ENCODE measurements at places on chromosomes 7 and 10.

DNA sequence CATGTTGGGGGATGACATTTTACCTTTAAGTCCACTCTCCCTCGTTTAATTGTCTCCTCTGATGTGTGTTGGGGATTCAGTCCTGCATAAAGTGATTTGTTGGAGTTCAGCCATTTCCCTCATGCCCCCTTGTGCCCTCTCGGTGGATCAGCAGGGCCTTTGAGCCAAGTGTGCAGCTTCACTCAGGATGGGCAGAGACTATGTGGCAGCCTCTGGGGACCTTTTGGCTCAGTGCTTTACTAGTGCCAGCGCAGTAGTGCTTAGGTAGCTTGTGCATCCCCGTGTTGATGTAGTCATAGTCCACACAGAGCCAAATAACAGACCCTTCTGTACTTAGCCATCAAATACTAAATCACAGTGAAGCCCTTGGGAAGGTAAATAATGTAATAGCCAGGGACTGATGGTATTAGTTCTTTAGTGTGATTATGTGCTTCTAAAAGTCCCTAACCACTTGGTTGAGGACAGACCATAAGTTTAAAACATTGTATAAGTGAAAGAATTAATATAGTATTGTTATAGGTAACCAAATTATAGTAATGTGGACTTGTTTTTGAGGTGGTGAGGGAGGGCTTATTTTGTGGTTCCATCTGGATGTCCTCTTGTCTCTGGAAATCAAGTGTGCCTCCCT, 11.4 kb downstream of the BUB3 start:
- DNase-seq, result no peak

DNA sequence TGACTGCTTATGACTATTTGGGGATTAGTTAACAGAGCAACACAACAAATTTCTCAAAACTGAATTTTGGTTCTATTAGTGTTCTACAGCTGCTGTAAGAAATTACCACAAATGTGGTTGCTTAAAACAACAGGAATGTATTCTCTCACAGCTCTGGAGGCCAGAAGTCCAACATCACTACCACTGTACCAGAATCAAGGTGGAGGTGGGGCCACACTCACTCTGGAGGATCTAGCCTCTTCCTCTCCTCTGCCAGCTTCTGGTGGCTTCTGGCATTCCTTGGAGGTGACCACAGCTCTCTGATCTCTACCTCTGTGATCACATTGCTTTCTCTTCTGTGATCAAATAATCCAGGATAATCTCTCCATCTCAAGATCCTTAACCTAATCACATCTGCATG, 194.7 kb upstream of the BMPER start:
- DNase-seq, result no peak

DNA sequence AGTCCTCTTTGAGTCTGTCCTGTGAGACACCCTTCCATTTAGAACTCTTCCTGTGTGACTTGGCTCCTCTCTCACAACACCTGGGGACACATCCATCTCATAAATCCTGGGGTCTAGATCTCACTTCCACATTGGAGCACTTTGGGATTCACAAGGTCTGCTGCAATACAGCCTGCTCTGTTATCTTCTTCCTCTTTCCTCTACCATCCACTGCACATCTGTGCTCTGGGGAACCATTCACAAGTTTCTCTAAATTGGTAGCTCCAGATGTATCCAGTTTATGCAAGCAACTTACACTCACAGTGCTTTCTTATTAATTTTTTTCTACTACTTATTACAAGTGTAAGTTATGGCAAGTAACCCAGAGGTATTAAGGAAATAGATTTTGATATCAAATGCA, 5.5 kb upstream of the FIGNL1 start:
- DNase-seq, result no peak

- no peak for DNase-seq
These were observed 12.8 kb downstream of the NOD1 start for GRCh38 chr7:30465811-30466180.

- no peak for DNase-seq
These were observed 59.1 kb downstream of the ELAPOR2 start for GRCh38 chr7:87000344-87000743.

DNA sequence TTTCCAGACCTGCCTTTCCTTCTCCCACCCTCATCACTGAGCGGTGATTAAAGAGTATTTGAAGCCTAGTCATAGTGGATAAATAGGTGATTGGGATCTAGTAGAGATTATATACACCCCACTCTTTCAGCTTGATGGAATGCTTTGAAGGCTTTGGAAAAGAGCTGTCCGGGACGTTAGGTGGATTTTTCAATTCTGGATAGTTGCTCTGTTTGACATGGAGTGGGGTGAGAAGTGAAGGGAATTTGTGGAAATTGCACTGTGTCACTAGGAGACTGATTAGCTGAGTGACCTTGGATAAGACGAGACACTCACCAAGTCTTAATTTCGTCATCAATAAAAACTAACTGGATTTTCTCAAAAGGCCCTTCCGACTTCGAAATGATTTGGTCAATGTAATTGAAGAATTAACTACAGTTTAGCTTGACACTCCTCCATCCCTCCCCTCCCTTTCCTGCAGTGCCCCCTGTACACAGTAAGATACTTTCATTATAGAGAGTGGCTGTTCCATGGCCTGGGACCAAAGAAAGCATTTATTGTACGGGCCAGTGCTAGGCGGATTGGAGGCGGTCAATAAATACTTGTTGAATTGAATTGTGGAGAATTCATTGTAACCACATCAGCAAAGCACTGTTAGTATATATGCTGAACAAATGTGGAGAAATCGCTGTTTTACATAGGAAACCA, 962 bp downstream of the ZKSCAN1 start:
- no peak for DNase-seq

- no peak for DNase-seq
These were observed 184.1 kb downstream of the CREB5 start for GRCh38 chr7:28596245-28596935.

GRCh38 chr10:14659626-14660196, 115.0 kb downstream of the FAM107B start:
- no peak for DNase-seq
